ENCODE measurements at places on chromosomes 2 and 18.

- H3K27me3 ChIP-seq, result no peaks in the 10 kb centered on the region
- H3K27ac ChIP-seq, result peak overlapping the region; percentile 95
- H3K4me3 ChIP-seq, result no peak overlapping the region
- H3K4me1 ChIP-seq, result peaks cover 60% of the 10 kb centered on the region
- H3K36me3 ChIP-seq, result peaks cover 29% of the 10 kb centered on the region
These were observed 34.5 kb downstream of the TTLL4 start for GRCh38 chr2:218745160-218745558.

DNA sequence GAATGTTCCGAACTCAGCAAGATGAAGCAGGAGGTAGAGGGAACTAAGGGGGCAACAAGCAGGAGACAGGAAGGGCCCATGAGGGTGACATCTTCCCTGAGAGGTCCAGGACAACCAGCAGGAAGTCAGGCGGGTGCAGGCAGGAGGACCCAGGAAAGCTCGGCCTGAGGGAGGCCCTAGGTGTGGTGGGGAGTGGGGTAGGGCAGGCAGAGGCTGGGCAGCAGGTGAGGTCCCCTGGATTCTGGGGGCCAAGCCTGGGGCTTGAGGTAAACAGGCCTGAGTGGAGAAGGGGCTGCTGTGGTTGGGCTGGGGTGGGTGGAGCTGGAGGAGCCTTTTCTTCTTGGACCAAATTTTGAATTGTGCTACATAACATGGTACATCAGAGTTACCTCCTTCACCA is 4.1 kb upstream of the ALPG start:
- DNase-seq, result no peak
- no peak overlapping the region for H3K27ac ChIP-seq
- no peaks in the 10 kb centered on the region for H3K36me3 ChIP-seq
- no peak overlapping the region for H3K4me3 ChIP-seq

GRCh38 chr2:159322419-159322818 is 35.9 kb upstream of the WDSUB1 start:
- H3K27ac ChIP-seq, result no peak overlapping the region
- peak; percentile 19 for DNase-seq
- no peaks in the 10 kb centered on the region for H3K27me3 ChIP-seq
- H3K4me1 ChIP-seq, result peaks cover 11% of the 10 kb centered on the region
- H3K36me3 ChIP-seq, result no peaks in the 10 kb centered on the region
- H3K4me3 ChIP-seq, result no peak overlapping the region

DNA sequence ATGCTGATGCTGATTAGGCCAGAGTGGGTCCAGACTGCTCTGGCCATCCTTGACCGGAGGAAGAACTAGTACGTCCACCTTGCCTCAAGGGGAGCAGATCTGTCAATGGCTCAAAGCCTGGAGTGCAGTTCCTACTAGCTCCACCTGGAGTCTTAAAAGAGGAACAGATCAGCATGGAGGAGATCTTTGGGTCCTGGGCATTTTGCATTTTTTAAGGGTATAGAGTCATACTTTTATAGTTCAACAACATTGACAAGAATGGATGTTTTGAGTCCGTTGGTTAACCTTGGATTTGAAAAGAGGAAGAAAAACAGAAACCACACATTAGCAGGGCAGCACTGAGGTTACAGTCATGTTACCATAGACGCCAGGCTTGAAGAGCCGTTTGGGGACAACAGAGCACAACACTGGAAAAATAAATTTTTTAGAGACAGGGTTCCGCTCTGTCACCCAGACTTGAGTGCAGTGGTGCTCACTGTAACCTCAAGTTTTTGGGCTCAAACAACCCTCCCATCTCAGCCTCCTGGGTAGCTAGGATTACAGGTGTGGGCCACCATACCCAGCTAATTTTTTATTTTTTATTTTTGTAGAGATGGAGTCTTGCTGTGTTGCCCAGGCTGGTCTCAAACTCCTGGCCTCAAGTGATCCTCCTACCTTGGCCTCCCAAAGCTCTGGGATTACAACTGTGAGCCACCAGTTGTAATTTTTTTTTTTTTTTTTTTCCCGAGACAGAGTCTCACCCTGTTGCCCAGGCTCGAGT is 78.5 kb downstream of the PRKCE start:
- no peak overlapping the region for H3K27ac ChIP-seq
- no peaks in the 10 kb centered on the region for H3K27me3 ChIP-seq
- DNase-seq, result peak; percentile 57

- no peaks in the 10 kb centered on the region for H3K36me3 ChIP-seq
- no peaks in the 10 kb centered on the region for H3K27me3 ChIP-seq
- no peaks in the 10 kb centered on the region for H3K4me1 ChIP-seq
- H3K27ac ChIP-seq, result no peak overlapping the region
These were observed 842.4 kb downstream of the TDRD15 start for GRCh38 chr2:21966139-21966538.

GRCh38 chr2:106143495-106144215 is 50.4 kb downstream of the UXS1 start:
- no peaks in the 10 kb centered on the region for H3K27me3 ChIP-seq
- H3K27ac ChIP-seq, result no peak overlapping the region
- peaks cover 32% of the 10 kb centered on the region for H3K36me3 ChIP-seq
- DNase-seq, result no peak
- peaks cover 24% of the 10 kb centered on the region for H3K4me1 ChIP-seq
- H3K4me3 ChIP-seq, result no peak overlapping the region

GRCh38 chr2:43368483-43369385 is 142.3 kb upstream of the ZFP36L2 start:
- no peak overlapping the region for H3K27ac ChIP-seq
- H3K36me3 ChIP-seq, result no peaks in the 10 kb centered on the region
- no peaks in the 10 kb centered on the region for H3K27me3 ChIP-seq
- DNase-seq, result no peak

DNA sequence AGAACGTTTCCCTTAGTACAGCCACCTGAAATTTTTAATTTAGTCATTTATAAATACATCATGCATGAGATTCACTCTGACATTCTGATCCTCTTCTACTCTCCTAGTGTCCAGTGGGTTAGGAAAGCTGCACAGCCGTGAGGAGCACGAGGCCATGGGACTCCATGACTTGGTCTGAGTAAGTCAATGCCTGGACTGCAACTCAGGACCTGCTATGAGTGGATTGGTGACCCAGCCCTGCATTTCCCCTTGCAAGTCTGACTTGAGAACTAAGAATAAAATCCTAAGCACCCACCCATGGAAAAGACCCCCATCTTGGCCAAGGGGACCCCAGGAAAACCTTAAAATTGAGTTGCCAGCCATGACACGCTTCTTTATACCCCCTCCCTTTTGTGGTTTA is 237.6 kb upstream of the HDAC4 start:
- H3K4me1 ChIP-seq, result no peaks in the 10 kb centered on the region
- DNase-seq, result no peak
- H3K4me3 ChIP-seq, result no peak overlapping the region
- no peaks in the 10 kb centered on the region for H3K27me3 ChIP-seq
- no peak overlapping the region for H3K27ac ChIP-seq

- H3K4me3 ChIP-seq, result no peak overlapping the region
- no peaks in the 10 kb centered on the region for H3K36me3 ChIP-seq
- DNase-seq, result no peak
- H3K4me1 ChIP-seq, result peaks cover 6% of the 10 kb centered on the region
- H3K27ac ChIP-seq, result no peak overlapping the region
These were observed 31.3 kb upstream of the AFTPH start for GRCh38 chr2:64492821-64493220.

All from HepG2 (cell line).